Renal cortical epithelial cell (primary cell): ENCODE measurements at places on chromosomes 7 and 10. TPM values are rescaled to one million over a fixed set of nuclear protein-coding genes. Genes with fewer than 3 reads are reported as not detected.

RAB19 gene
- 3.5 and 15.1 TPM in 2 replicates for total RNA-seq

ANKRD1 gene
- 12.6 and 123 TPM in 2 replicates for total RNA-seq

GATAD1 gene
- 16.5 and 24.0 TPM in 2 replicates for total RNA-seq

PNLIPRP3 gene
- not detected in 2 replicates for total RNA-seq

CALML3 gene
- not detected in 2 replicates for total RNA-seq

IDI2 gene
- not detected in 2 replicates for total RNA-seq

PRPF18 gene
- total RNA-seq = 41.0 and 52.1 TPM in 2 replicates

HTR5A gene
- not detected in 2 replicates for total RNA-seq

DPP6 gene
- 0.05 TPM in 1 of 2 replicates, not detected in the other for total RNA-seq

IRF5 gene
- total RNA-seq = 5.4 and 7.7 TPM in 2 replicates

FUOM gene
- 6.3 and 56.8 TPM in 2 replicates for total RNA-seq

LGI1 gene
- not detected in 2 replicates for total RNA-seq

SVOPL gene
- total RNA-seq = under 0.01 and 0.05 TPM in 2 replicates

FMC1 gene
- 2.2 and 8.7 TPM in 2 replicates for total RNA-seq

LEP gene
- total RNA-seq = not detected in 2 replicates

CBLL1 gene
- total RNA-seq = 26.6 and 29.2 TPM in 2 replicates

FAM25G gene
- not detected in 2 replicates for total RNA-seq

TMEM270 gene
- not detected in 2 replicates for total RNA-seq

KCP gene
- 1.9 and 6.8 TPM in 2 replicates for total RNA-seq

FOXI2 gene
- total RNA-seq = not detected in 2 replicates

LLCFC1 gene
- not detected in 2 replicates for total RNA-seq

RPEL1 gene
- 0.17 and 0.25 TPM in 2 replicates for total RNA-seq

PLEKHS1 gene
- total RNA-seq = under 0.01 and 0.45 TPM in 2 replicates

SEMA3C gene
- total RNA-seq = 173 and 349 TPM in 2 replicates

AKR1C8 gene
- total RNA-seq = 0.05 TPM in 1 of 2 replicates, not detected in the other

HILPDA gene
- total RNA-seq = 20.5 and 24.2 TPM in 2 replicates

GCK gene
- 0.10 TPM in 1 of 2 replicates, not detected in the other for total RNA-seq

EGR2 gene
- 0.17 and 0.40 TPM in 2 replicates for total RNA-seq

GPR85 gene
- 0.17 and 0.35 TPM in 2 replicates for total RNA-seq
